ENCODE measurements at places on chromosomes 2 and 18. TPM values are rescaled to one million over a fixed set of nuclear protein-coding genes. Genes with fewer than 3 reads are reported as not detected.
A peak's percentile ranks its signal among the peaks of the same experiment; 100 is the strongest.

The MARCHF4 gene
- total RNA-seq = 0.26 TPM

The KIF1A gene
- total RNA-seq = 204 TPM

The GKN2 gene
- not detected for total RNA-seq

The RAX gene
- total RNA-seq = 0.37 TPM

DNA sequence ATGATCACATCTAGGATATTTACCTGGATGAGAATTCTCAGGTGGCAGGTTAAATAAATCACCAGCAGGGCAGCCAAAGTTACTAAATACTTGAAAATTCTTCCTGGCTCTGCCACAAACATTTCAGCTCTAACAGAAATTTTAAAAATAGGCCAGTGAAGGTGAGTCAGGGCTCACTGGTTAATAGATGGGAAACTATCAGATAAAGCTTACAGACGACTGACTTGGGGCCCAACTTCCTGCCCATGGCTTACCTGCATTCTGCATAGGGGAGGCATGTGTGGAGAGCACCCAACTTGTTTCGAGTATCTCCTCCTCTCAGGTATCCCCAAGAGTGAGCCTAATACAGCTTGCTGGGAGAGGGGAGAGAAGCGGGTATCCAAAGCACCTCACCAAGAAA lies 57.8 kb downstream of the SPRED2 start:
- H3K27ac ChIP-seq = no peak overlapping the region
- H3K4me3 ChIP-seq = no peak overlapping the region

DNA sequence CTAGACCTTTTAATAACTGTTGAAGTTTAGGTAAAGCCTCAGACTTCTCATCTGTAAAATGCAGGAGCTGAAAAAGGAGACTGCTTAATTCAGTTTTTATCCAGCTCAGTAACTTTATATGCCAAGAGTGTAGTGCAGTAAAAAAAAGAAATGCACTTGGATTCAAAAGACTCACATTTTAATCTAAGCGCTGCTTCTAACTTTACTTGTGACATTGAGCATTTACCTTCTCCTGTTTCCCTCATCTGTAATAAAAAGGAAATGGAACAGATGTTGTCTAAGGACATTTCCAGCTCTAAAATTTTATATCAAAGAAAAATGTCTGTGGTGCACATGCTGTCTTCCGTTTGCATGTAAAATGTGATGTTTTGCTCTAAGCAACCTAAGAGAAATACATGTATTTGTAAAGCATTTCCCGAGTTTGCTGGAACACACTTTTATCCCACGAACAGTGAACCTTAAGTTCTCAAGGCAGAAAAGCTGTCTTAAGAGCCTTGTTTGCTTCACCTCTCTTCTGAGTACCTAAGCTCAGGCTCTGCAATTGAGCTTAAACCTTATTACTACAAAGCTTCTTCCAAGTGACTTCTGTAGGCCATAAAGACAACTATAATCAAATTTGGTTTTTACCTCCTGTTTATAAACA lies 24.2 kb upstream of the TANK start:
- no peaks in the 10 kb centered on the region for H3K27me3 ChIP-seq
- no peak for DNase-seq
- H3K4me1 ChIP-seq = no peaks in the 10 kb centered on the region
- no peak overlapping the region for H3K27ac ChIP-seq
- H3K4me3 ChIP-seq = no peak overlapping the region
- peaks cover 3% of the 10 kb centered on the region for H3K36me3 ChIP-seq

GRCh38 chr2:224033601-224034000 lies 5.5 kb downstream of the SERPINE2 start:
- no peaks in the 10 kb centered on the region for H3K27me3 ChIP-seq
- DNase-seq = no peak
- H3K27ac ChIP-seq = no peak overlapping the region
- H3K4me1 ChIP-seq = peaks cover 5% of the 10 kb centered on the region

GRCh38 chr2:57878171-57878865 lies 168.3 kb upstream of the VRK2 start:
- H3K27ac ChIP-seq = no peak overlapping the region
- no peak for DNase-seq
- no peaks in the 10 kb centered on the region for H3K27me3 ChIP-seq
- H3K4me3 ChIP-seq = no peak overlapping the region
- H3K36me3 ChIP-seq = no peaks in the 10 kb centered on the region
- no peaks in the 10 kb centered on the region for H3K4me1 ChIP-seq

DNA sequence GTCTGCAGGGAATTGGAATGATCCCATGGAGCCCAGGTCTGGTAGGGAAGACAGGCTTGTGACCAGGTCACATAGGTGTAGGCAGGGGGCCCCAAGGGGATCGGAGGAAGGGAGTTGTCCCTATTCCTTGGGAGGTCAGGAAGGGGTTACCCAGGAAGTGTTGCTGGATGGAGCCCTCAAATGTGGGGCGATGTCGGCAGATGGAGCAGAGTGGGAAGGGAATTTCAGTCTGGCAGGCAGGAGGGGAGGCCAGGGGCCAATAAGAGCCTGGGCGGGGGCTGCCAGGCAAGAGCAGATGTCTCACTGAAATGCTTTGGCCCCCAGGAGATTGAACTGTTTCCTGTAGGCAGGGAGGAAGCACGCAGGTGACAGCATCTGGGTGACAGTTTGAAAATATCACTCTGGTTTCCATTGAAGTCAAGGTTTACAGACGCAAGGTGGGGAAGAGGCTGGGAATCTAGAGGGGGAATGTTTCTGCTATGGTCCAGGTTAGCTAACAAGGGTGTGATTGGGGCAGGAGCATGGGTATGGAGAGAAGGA lies 81.5 kb upstream of the SMAD2 start:
- no peak overlapping the region for H3K27ac ChIP-seq
- no peaks in the 10 kb centered on the region for H3K4me1 ChIP-seq
- no peak for DNase-seq

DNA sequence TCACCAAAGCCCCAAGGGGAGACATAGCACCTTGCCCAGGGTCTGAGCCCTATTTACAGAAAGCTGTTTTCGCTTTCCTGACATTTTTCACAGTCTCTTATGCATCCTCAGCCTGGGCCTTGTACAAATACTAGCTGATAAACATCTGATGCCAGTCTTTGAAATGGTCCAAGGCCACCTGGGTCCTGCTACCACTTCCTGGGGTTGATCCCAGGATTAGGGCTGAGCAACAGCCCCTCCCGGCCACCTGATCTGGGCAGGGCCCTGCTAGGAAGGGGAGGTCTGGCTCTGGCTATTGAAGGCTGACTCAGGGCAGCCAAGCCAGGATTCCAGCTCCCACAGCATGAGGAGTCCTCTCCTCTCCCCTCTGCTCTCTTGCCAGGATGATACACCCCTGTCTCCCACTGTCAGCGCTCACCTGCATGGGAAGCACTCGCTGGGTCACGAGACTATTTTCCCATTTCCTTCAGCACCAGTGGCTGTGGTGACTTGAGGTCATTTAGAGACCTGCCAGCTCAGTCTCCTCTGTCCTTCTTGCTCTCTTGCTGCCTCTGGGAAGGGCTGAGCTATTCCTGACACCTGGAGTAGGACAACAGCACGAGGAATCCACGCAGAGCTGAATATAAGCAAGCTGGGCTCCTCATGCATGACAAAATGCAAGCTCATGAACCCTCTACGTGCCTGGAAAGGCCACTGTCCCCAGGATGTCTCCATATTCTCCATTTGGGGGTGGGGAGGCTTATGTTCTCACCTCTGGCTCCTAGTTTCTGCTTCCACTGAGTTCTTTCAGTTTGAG lies 53.0 kb upstream of the LGALSL start:
- no peak overlapping the region for H3K4me3 ChIP-seq
- no peaks in the 10 kb centered on the region for H3K36me3 ChIP-seq
- peaks cover 16% of the 10 kb centered on the region for H3K4me1 ChIP-seq
- H3K27ac ChIP-seq = no peak overlapping the region

DNA sequence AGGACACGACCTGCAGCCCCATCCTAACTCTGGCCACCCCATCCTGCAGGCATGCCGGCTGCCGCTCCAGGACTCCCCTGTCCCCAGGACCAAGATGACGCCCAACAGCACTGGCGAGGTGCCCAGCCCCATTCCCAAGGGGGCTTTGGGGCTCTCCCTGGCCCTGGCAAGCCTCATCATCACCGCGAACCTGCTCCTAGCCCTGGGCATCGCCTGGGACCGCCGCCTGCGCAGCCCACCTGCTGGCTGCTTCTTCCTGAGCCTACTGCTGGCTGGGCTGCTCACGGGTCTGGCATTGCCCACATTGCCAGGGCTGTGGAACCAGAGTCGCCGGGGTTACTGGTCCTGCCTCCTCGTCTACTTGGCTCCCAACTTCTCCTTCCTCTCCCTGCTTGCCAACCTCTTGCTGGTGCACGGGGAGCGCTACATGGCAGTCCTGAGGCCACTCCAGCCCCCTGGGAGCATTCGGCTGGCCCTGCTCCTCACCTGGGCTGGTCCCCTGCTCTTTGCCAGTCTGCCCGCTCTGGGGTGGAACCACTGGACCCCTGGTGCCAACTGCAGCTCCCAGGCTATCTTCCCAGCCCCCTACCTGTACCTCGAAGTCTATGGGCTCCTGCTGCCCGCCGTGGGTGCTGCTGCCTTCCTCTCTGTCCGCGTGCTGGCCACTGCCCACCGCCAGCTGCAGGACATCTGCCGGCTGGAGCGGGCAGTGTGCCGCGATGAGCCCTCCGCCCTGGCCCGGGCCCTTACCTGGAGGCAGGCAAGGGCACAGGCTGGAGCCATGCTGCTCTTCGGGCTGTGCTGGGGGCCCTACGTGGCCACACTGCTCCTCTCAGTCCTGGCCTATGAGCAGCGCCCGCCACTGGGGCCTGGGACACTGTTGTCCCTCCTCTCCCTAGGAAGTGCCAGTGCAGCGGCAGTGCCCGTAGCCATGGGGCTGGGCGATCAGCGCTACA lies 2.1 kb downstream of the GPBAR1 start:
- DNase-seq = no peak
- H3K36me3 ChIP-seq = peaks cover 17% of the 10 kb centered on the region
- no peak overlapping the region for H3K27ac ChIP-seq
- no peaks in the 10 kb centered on the region for H3K27me3 ChIP-seq
- no peak overlapping the region for H3K4me3 ChIP-seq
- H3K4me1 ChIP-seq = peaks cover 4% of the 10 kb centered on the region

GRCh38 chr2:84958135-84959059 lies 12.6 kb upstream of the KCMF1 start:
- peaks cover 16% of the 10 kb centered on the region for H3K4me1 ChIP-seq
- DNase-seq = peak; percentile 98

DNA sequence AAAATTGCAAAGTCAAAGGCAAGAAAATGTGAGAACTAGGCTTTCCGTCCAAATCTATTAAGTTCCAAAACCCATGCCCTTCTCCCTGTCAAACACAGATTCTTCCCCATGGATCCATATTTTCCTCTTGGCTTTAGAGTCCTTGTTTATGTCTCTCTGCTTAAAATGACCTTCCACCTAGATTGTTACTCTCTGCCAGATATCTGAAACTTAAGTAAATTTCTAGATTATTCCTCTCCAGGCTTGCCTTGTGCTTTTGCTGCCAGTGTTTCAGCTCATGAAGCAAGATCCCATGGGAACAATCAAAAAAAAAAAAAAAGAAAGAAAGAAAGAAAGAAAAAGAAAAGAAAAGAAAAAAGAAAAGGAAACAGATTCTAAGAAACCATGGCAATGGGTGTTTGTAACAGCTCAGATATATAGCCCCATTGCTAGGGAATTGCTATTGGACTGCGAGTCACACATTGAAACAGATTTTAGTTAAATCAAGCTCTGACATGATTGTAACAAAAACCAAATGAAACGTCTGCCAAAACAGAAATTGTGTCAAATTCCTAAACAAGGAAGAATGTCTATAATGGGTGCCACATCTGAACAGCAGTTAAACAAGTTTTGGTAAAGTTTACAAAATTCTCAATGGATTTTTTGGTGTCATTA lies 660.7 kb upstream of the CNTNAP5 start:
- no peaks in the 10 kb centered on the region for H3K36me3 ChIP-seq
- H3K4me3 ChIP-seq = no peak overlapping the region
- DNase-seq = no peak

GRCh38 chr2:111117598-111118480 lies 2.9 kb upstream of the BCL2L11 start:
- H3K4me1 ChIP-seq = no peaks in the 10 kb centered on the region
- no peak overlapping the region for H3K27ac ChIP-seq
- H3K4me3 ChIP-seq = peak overlapping the region; percentile 86
- DNase-seq = peak; percentile 36
- H3K36me3 ChIP-seq = no peaks in the 10 kb centered on the region

DNA sequence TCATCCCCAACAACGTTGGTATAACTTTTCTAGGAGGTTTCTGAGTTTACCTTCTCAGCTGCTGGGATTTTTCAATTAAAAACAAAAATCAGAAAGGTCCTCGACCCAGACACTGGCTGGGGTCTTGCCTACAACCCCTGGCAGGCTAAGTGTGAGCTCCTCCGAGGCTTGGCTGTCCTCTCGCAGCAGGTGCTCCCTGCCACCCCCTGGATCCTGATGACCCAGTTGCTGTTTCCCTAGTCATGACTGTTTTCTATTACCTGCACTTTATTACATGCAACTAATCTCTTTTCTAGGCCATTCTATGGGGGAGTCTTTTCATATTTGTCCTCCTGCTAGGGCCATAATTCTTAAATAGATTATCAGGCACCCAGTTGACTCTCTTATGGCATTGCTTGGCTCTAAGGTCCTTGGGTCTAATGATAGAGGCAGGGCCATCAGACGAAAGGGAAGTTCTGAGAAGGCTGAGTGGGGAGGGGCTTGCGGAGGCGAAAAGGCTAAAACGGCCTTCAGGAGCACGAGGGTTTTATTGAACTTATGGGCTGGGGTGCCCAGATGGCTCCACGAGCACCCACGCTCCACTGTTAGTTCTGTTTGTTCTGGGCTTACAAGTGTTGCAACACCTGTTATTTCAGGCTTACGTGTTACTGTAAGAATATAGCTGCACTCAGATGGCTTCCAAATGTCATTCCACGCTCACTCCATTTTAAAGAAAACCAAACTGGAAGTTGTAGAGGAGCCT lies 166.0 kb downstream of the NCK2 start:
- DNase-seq = no peak
- no peaks in the 10 kb centered on the region for H3K36me3 ChIP-seq
- H3K4me1 ChIP-seq = no peaks in the 10 kb centered on the region

GRCh38 chr2:69026691-69027459 lies 13.9 kb downstream of the ANTXR1 start:
- H3K4me1 ChIP-seq = no peaks in the 10 kb centered on the region
- no peak overlapping the region for H3K27ac ChIP-seq
- H3K4me3 ChIP-seq = no peak overlapping the region
- no peaks in the 10 kb centered on the region for H3K36me3 ChIP-seq
- H3K27me3 ChIP-seq = no peaks in the 10 kb centered on the region
- DNase-seq = no peak

Data from H9 (cell line).